ENCODE measurements at places on chromosomes 16 and 17.

- DNase-seq: no peak
Measured at GRCh38 chr17:79971651-79972050, 64.0 kb downstream of the TBC1D16 start.

- no peak for DNase-seq
Measured at GRCh38 chr17:73877962-73878361, 233.7 kb upstream of the SDK2 start.

DNA sequence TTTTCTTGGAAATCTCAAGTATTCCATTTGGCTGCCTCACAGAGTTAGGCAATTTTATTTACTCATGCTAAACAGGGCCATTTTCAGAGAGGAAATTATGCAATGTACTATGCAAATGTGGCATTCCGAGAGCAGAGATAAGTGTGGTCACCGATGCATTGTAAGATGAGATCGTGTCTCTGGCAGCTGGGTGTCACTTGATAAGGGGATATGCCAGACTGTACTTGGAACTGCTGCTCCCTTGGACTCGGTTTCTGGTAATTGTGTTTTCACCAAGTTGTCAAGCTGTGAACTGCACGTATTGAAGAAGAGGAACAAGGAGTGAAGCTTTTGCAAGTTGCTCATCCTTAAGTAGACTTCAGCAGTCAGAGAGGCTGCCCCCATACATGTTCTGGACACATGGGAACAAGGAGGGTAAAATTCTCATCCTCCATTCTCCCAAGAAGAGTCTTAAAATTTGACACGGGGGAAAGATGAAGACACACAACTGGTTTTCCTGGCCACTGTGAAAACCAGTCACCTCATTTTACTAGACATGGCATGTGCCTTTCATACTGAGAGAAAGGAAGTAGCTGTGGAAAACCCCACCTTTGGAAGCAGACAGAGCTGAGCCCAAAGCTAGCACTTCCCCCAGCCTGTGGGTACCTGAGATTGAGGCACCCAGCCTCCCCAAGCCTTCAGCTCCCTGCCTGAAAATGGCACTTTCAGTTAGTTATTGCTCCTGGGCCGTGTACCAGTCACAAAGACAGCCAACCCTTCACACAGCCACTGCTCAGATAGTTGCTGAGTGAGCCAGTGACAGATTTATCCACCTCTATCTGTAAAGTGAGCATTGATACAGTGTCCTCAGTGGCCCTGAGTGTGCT, 150.7 kb downstream of the SOCS1 start:
- DNase-seq: peak; percentile 11

DNA sequence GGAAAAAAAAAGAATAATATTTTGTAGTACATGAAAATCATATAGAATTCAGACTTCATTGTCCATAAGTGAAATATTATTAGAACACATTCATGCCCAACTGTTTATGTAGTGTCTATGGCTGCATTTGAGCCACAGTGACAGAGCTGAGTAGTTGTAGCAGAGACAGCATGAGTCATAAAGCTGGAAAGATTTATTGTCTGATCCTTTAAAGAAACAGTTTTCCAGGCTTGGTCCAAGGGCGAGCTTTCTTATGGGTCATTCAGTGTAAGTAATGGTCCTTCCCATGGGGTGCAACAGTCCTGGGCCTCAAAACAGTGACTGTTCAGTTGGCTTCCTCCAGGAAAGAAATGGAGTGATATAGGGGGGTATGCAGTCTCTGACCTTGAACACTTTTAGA, 260.2 kb downstream of the HS3ST4 start:
- no peak for DNase-seq
